ENCODE measurements at places on chromosomes 12 and 14. TPM values are rescaled to one million over a fixed set of nuclear protein-coding genes. Genes with fewer than 3 reads are reported as not detected.
A peak's percentile ranks its signal among the peaks of the same experiment; 100 is the strongest.

VWF gene
- 6.7 TPM for total RNA-seq

DNA sequence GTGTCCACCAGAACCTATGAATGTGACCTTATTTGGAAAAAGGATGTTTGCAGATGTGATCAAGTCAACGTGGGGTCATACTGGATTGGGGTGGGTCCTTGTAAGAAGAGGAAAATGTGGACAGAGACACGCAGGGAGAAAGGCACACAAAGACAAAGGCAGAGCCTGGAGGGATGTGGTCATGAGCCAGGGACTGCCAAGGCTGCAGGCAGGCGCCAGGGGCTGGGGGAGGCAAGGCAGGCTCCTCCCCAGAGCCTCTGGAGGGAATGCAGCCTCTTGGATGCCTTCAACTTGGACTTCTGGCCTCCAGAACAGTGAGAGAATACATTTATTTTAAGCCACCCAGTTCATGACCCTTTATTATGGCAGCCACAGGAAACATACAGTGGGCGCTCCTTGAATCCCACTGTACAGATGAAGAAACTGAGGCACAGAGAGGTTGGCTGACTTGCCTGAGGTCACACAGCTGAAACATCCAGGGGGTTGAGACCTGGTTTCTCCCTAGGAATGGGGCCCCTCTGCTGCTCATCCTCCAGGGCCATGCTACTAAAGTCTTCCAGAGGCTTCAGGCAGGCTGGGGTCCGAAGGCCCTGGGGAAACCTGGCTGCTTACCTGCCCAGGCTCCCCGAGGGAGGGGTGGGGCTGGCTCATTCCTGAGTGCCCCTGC lies 99.7 kb downstream of the RFLNA start:
- DNase-seq: no peak

GRCh38 chr12:122308811-122309210 lies 42.5 kb upstream of the VPS33A start:
- no peak for DNase-seq

PSMC1 gene
- 138 TPM for total RNA-seq

DNA sequence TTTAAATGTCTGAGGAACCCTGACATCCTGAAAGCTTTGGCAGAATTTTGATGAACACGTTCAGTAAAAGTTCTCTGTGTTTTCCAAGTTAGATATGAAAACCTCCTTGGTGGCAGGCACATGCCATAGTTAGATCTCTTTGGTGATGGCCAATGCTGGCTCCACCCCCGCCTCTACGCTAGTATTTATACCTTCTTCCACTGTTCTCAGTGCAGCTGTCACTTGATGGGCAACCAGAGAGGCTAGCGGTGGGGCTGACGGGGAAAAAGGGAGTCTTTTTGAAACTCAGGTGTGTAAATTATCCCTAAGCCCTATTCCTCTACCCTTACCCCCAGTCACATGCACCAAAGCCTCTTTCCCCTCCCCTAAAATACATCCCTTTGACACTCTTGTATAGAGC lies 32.1 kb downstream of the PPP1R36 start:
- DNase-seq: no peak

DIO3 gene
- total RNA-seq: 0.24 TPM

GRCh38 chr12:132597333-132598316 lies 12.8 kb downstream of the LRCOL1 start:
- DNase-seq: no peak

TMEM106C gene
- total RNA-seq: 82.1 TPM

GRCh38 chr12:89016970-89017778 lies 335.1 kb downstream of the DUSP6 start:
- DNase-seq: peak; percentile 29

- DNase-seq: no peak
These were observed 92.5 kb downstream of the BCL11B start for GRCh38 chr14:99179506-99179905.

DNA sequence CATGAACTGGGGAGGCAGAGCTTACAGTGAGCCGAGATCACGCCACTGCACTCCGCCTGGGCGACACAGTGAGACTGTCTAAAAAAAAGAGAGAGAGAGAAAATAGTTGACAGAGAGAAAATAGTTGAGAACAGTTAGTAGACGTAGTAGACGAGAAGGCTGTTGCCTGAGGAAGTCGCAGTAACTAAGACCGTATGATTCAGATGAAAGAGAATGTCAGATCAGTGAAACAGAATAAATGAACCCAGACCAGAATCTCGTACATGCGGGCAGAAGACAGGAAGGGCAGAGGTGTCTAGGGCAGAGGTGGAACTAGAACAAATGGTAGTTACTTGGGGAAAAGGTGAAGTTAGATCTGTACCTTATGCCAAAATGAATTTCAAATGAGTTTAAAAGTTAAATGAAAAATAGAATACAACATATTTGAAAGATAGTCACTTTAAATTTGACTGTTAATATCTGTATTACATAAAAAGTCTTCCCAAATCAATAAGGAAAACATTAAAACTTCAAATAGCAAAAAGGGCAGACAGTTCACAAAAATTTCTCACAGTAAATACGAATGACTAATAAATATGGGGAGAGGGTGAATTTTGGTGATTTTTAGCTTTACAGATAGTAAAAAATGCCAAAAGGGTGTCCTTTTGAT lies 17.7 kb downstream of the MDM2 start:
- no peak for DNase-seq

DNA sequence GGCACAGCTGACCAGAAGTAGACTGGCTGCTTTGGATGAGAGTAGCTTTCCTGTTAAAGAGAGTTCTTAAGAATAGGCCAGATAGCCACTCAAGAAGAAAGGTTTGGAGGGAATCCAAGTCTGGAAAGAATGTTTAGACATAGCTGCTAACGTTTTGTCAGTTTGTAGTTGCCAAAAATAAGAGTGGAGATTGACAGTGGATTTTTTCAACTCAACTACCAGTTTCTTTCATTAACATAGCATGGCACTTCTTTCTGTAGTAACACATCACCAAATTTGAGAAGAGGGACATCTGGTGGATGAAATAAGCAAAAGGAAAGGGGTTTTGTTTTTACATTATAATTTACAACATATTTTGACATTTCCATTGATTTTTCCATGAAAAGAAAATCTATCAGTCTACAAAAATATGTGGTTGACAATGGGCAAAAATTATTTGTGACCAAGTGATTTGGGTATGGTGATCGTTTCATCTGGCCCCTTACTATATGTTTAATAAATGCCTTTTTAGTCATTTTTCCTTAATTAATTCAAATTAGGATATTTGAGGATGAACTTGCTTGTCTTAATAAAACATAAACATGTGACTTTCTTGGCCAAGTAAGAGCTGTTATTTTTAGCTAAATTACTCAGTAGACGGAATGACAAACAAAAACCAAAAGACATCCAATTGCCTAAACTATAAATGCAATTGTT lies 71.1 kb downstream of the PTPRR start:
- no peak for DNase-seq

DNA sequence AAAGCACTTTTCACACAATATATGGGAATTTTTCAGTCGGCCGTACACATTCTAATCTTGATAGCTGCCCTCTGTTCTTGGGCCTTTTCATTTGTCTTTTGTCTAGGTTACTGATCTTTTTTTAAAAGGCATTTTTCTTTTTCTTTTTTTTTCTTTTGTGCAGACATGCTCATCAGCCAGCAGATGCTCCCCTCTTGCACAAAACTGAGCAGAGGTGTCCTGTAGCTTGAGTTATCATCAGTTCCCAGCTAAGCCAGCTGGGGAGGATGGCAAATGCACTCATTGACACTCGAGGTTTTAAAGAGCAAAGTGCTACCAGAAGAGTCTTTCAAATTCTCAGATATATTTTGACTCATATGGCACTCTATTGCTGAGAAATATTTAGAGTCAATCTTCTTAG lies 913.9 kb upstream of the SEL1L start:
- DNase-seq: no peak

DNA sequence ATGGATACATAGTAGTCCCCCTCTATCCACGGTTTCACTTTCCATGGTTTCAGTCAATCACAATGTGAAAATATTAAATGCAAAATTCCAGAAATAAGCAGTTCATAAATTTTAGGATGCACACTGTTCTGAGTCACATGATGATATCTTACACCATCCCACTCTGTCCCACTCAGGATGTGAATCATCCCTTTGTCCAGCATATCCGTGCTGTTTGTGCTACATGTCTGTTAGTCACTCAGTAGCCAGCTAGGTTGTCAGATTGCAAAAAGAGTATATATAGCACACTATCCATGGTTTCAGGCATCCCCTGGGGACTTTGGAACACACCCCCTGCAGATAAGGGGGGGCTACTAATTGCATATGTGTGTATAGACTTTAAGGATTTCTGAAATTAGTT lies 8.1 kb upstream of the NAA30 start:
- no peak for DNase-seq

DNA sequence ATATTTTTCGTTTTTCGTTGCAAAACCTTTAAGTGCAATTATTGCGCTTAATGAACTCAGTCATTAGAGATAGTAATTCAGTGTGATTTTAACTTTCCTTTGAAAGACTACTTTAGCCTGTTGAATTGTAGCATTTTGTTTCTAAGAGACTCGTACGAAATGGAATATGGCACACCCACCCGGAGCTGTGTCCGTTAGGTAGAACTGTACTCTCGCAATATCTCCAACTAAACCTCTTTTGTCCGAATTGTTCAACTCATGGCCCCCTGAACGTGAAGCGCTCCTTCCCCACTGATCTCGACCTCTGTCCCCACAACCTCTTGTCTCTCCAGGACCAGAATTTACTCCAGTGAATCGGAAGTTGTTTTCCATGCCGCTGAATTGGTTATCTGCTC lies 800 bp downstream of the PCNX4 start:
- DNase-seq: no peak

GRCh38 chr12:100427078-100427477 lies 46.6 kb upstream of the NR1H4 start:
- DNase-seq: no peak

TSPAN11 gene
- total RNA-seq: 0.85 TPM

DNA sequence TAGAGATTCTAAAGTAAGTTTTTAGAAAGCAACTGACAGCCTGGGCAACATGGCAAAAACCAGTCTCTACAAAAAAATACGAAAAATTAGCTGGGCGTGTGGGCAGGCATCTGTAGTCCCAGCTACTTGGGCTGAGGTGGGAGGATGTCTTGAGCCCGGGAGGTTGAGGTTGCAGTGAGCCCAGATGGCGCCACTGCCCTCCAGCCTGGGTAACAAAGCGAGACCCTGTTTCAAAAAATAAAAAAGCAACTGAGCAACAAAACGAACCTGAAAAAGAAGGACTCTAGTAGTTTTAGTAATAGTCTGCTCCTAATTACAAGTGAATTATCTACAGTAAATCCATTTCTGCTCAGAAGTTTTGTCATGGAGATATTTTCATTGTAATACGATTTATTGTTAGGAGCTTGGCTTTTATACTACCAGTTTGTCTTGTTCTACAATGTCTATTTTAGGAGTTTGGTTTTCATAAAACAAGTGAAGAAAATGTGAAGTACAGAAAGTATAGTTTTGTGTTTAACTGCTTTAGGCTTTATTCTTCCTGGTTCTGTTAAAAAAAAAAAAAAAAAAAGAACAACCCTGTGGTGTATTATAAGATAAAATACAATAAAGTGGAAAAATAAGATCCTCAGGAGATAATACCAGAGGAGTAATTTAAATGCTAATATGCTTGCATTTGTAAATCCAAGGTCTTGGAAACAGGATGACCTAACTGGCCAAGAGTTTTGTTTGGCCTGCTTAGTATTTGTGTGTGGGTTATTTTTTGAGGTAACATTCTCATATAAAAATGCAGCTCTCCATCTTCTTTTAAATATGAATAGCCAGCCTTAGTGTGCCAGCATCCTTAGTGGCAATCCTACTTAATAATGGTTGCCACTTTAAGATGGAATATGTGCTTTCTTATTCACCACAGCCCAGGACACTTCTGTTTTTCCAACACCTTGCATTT lies 2.8 kb downstream of the TMX1 start:
- DNase-seq: no peak

- peak; percentile 11 for DNase-seq
These were observed 44.7 kb downstream of the PALS1 start for GRCh38 chr14:67285876-67286452.

DNA sequence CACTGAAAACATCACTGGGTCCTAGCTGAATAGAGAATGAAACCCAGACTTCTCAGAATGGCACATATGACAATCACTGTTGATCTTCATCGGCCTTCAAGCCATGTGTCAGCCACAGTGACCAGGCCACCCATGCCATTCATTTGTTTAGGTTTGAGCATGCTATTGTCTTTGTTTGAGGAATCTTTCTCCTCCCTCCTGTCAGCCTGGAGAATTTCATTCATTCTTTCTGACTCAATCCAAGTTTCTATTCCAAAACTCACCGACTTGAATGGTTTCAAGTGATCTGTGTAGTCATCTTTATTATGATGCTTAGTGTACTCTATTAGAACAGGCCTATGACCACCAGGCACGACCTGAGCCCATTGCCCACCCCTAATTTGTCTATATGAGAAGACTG lies 106.3 kb downstream of the ETNK1 start:
- DNase-seq: no peak

DNA sequence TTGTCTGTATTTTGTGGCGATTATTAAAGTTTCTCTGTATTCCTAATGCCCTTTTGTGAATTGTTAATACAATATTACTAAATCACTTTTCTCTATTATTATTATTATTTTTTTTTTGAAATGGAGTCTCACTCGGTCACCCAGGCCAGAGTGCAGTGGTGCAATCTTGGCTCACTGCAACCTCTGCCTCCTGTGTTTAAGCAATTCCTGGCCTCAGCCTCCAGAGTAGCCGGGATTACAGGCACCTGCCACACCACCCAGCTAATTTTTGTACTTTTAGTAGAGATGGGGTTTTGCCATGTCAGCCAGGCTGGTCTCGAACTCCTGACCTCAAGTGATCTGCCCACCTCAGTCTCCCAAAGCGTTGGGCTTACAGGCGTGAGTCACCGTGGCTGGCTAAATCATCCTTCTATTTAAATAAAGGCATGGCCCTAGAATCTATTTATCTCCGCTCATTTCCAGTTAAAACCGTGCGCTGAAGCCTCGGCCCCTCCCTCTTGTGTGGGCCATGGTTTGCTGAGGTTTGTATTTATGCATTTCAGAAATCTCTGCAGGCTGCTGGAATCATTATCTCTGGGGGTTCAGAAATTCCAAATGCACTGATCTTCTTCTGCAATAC lies 1136.4 kb upstream of the TMEM132C start:
- no peak for DNase-seq

RARG gene
- 4.6 TPM for total RNA-seq

HVCN1 gene
- total RNA-seq: 11.1 TPM

GRCh38 chr12:32893458-32893857 lies 3.1 kb downstream of the PKP2 start:
- no peak for DNase-seq

KANSL2 gene
- 38.9 TPM for total RNA-seq

- DNase-seq: no peak
These were observed 8.4 kb downstream of the CPM start for GRCh38 chr12:68924546-68924945.

KLRC2 gene
- total RNA-seq: 10.8 TPM

GRCh38 chr12:84641940-84642545 lies 270.6 kb downstream of the SLC6A15 start:
- DNase-seq: no peak

DNA sequence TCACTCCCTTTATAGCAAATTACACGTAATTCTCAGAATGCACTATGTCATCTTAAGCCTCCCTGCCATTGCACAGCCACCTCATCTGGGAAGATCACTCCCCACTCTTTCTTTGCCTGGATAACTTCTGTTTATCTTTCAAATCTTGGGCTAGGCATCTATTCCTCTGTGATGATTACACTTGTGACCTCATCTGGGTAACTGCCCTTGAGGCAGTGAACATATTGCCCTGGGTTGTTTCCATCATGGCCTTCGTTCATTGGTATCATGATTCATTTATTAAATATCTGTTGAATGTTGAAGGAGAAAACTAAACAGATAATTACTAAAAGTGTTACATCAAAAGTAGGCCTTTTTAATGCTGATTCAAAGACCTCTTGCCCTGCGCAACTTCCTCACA lies 26.2 kb upstream of the PDE3A start:
- no peak for DNase-seq

ERC1 gene
- 13.8 TPM for total RNA-seq

All from thymus (tissue), 14 donors.